GM12878 (cell line): ENCODE measurements at places on chromosomes 5 and 9.

GRCh38 chr9:129289883-129290282 lies 111.8 kb upstream of the IER5L start:
- H3K4me1 ChIP-seq = no peaks in the 10 kb centered on the region
- no peak overlapping the region for H3K4me3 ChIP-seq
- no peaks in the 10 kb centered on the region for H3K36me3 ChIP-seq
- H3K27ac ChIP-seq = no peak overlapping the region

- H3K36me3 ChIP-seq = no peaks in the 10 kb centered on the region
- H3K27ac ChIP-seq = no peak overlapping the region
- no peak for DNase-seq
- H3K27me3 ChIP-seq = no peaks in the 10 kb centered on the region; the same call in 1 of the 2 replicates
Measured at GRCh38 chr5:172407822-172408221, 46.5 kb downstream of the SH3PXD2B start.

GRCh38 chr9:116821633-116822229 lies 134.6 kb downstream of the TRIM32 start:
- H3K27me3 ChIP-seq = no peaks in the 10 kb centered on the region
- H3K27ac ChIP-seq = no peak overlapping the region
- DNase-seq = no peak
- H3K4me3 ChIP-seq = no peak overlapping the region
- H3K36me3 ChIP-seq = no peaks in the 10 kb centered on the region

DNA sequence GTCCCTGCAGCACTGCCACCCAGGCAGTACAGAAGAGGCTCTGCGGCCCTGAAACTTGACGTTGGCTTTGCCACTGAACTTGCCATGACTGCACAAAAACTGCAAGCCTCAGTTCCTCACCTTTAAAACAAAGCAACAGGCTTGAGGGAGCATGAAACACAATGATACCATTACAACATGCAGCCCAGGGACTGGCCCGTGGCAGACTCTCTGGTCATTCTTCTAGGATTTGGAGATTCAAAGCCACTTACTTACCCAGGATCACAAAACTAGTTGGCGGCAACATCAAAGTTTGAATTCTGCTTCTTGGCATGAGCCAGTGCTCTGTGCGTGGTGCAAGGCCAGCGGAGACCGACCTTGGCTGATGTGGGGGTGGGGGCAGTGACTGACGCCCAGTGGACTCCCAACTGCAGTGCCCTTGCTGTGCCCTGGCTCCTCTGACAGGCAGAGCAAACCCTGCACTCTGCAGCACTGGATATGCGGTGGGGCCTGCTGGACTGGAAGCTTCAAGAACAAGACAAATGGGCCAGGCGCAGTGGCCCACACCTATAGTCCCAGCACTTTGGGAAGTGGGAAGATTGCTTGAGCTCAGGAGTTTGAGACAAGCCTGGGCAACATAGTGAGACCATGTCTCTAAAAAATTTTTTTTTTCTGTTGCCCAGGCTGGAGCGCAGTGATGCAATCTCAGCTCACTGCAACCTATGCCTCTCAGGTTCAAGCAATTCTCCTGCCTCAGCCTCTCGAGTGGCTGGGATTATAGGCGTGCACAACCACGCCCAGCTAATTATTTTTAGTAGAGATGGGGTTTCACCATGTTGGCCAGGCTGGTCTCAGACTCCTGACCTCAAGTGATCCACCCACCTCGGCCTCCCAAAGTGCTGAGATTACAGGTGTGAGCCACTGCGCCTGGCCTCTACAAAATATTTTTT lies 18.9 kb downstream of the SQSTM1 start:
- H3K27me3 ChIP-seq = no peaks in the 10 kb centered on the region
- peaks cover 17% of the 10 kb centered on the region; the same call in 1 of the 2 replicates for H3K36me3 ChIP-seq

- H3K27me3 ChIP-seq = no peaks in the 10 kb centered on the region
- DNase-seq = no peak
- no peak overlapping the region for H3K27ac ChIP-seq
- H3K4me1 ChIP-seq = no peaks in the 10 kb centered on the region
Measured at GRCh38 chr9:134222018-134222573, 57.7 kb upstream of the RNU6ATAC start.

GRCh38 chr5:83724001-83724400 lies 3.3 kb upstream of the HAPLN1 start:
- H3K27me3 ChIP-seq = peaks cover 7% of the 10 kb centered on the region; the same call in 1 of the 2 replicates
- no peak overlapping the region for H3K4me3 ChIP-seq
- H3K4me1 ChIP-seq = no peaks in the 10 kb centered on the region
